ENCODE measurements at places on chromosomes 13 and 19.

- DNase-seq = peak; percentile 83
Measured at GRCh38 chr19:55632463-55632834, 8.1 kb upstream of the ZNF784 start.

- DNase-seq = no peak
Measured at GRCh38 chr19:35502751-35503150, 10.7 kb downstream of the DMKN start.

DNA sequence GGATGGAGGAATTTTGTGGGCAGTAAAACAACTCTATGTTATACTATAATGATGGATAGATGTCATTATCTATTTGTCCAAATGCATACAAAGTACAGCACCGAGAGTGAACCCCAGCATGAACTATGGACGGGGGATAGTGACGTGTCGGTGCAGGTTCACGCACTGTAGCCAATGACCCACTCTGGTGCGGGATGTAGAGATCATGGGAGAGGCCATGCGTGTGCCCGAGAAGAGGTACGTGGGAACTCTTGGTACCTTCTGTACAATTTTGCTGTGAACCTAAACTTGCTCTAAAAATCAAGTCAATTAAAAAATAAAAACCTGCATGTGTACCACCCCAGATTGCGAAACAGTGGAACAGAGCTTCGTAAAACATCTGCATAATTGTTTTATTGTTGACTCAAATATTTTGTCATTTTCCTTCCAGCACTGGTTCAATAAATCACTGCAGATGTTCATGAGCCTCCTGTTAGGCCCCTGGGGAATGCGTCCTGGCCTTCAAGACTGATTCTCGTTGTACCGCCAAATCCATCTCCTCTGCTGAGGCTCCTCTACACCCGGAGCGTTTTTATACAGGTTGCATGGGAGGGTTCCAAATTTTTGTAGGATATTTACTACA is 30.9 kb downstream of the COL4A1 start:
- no peak for DNase-seq

GRCh38 chr13:40145139-40145538 is 489.7 kb downstream of the COG6 start:
- DNase-seq = no peak

DNA sequence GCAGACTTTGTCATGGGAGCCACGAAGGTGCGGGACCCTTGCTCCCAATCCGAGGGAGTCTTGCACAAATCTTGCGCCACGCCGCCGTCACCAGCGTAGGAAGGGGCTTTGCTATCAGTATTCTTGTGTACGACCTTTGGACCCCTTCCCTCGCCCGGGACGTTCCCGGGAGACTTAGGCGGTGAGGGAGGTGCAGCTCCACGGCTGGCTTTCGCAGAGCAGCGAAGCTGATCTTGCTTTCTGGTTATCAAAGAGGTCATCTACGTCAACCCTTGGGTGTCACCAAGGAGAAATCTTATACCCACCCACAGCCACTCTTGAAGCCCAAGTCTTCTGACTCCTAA is 583 bp downstream of the TECR start:
- no peak for DNase-seq

DNA sequence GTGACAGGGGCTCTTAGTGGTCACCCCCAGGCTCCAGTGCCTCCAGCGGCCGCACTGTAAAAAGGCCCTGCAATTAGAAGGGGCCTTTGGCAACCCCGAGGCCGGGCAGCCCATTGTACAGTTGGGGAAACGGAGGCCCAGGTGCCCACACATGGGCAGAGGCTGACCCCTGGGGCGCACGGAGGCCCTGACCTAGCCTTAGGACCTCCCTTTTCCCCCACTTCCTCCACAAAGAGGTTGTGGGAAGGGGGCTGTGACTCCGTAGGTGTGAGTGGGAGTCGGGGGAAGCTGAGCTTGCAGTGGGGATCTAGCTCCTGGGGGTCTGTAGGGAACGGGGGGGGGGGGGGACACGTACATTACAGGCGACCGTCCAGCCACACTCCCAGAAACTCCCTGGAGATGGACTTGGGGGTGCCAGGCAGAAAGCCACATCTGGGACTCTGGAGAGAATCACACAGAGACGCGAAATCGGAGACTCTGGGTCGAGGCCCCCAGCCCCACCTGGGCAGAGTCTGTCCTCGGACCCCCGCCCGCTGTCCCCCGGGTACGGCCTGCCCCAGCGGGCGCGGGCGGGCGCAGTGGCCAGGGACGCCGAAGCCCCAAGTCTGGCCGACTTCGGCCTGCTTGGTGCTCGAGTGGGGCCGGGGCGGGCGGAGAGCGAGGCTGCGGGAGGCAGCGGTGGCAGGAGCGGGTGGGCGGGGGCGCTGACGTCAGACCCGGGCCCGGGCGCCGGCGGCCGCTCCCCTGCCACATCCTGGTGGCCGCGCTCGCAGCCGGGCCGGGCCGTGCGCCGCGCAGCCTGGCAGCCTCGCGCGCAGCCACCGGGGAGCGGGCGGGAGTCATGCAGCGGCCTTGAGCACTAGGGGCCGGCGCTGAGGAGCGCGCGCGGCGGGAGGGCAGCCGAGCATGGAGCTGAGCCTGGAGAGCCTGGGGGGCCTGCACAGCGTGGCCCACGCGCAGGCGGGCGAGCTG is at the start of gene ONECUT3:
Gene ONECUT3, plus strand, starts transcription at position 750 of the 972 bp plus-strand sequence. Its CDS starts 157 bp downstream, at position 907.
- no peak for DNase-seq

GRCh38 chr13:35995136-35995535 is 136.0 kb downstream of the DCLK1 start:
- DNase-seq = no peak

DNA sequence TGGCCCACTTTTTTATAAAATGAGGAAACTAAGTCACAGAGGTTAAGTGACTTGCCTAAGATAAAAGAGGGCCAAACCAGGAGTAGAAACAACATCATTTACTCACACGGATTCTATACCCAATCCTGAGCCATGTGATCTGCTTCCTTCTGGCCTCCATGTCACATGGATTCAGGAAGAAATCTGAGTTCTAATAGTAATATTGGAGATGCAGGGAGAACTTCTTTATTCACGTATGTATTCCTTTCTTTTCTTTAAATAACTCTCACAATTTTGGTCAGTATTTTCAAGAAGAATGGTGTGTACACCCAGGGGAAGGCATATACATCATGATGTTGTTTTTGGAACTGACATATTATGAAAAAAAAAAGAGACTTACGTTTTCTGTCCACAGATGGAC is 1.8 kb downstream of the POSTN start:
- DNase-seq = no peak

DNA sequence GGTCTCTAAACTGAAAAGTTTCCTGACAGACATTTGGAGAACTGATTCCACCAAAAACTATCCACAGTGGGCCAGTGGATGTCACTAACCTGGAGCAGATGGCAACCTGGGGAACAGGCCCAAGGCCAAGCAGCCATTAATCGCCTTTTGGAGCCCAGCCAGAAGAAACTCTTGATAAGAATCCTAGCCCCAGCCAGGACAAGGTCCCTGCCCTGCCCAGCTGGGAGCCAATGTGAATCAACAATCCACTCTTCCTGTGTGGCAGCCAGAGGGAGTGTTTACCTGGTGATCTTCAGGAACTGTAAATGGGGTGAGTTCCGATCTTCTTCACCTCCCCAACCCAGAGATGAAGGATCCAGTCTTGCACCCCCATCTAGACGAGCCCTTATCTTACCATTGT is 14.5 kb upstream of the IGSF23 start:
- DNase-seq = no peak

- no peak for DNase-seq
Measured at GRCh38 chr13:97422118-97423054, 11.6 kb upstream of the RAP2A start.

DNA sequence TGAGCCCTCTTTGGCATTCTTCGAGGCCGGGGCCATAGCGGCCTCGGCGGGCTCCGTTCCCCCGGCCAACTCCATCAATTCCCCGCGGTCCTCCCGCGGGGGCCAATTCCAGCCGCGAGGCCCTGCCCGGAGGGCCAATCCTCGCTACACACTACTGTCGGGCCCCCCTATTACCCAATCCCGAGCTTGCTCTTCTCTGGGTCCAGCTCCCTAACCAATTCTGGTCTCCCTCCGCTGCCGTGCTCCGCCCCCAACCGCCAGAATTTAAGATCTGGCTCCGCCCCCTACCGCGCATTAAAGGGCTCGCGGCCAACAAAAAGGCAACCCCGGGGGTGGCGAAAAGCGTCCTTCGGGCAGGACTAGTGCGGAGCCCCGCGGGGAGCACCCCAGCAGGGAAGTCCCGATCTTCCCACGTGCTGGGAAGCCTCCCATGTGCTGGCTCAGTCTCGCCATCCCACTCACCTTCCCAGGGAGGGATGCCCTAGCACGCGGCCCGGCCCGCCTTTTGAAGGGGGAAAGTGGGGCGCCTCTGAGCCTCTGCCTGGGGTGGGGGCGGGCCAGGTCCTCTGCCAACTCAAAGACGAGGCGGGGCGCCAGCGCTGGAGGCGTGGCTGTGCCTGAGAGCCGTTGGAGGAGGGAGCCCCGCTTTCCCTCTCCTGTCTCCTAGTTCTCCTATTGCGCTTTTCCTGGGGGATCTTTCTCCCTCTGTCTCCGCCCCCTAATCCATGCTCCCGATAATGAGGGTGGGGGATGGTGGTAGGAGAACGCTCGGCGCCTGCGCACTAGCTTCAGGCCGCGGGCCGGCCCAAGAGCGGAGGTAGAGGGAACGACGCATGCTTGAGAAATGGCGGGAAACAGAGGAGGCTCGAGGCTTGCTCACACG is 3.5 kb downstream of the LIPE start:
- peak; percentile 90 for DNase-seq

DNA sequence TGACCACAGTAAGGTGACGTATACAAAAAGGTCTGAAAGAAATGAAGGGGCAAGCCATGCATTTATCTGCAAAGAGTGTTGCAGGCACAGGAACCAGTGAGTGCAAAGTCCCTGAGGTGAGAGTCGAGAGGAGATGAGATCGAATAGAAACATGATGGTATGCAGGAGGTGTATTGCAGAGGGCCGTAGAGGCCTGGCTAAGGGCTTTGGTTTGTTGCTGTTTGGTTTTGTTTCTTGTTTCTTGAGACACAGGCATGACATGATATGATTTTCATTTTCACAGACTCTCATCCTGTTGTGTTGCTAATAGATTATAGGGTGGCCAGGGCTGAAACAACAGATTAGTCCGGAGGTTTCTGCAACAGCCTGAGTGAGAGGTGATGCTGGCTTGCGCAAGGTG is 80.4 kb downstream of the HSPH1 start:
- no peak for DNase-seq

GRCh38 chr13:40094056-40094455 is 438.6 kb downstream of the COG6 start:
- DNase-seq = no peak

- no peak for DNase-seq
Measured at GRCh38 chr19:55493052-55493644, 4.9 kb downstream of the SSC5D start.

GRCh38 chr19:43797118-43797517 is 5.1 kb downstream of the LYPD5 start:
- DNase-seq = no peak

DNA sequence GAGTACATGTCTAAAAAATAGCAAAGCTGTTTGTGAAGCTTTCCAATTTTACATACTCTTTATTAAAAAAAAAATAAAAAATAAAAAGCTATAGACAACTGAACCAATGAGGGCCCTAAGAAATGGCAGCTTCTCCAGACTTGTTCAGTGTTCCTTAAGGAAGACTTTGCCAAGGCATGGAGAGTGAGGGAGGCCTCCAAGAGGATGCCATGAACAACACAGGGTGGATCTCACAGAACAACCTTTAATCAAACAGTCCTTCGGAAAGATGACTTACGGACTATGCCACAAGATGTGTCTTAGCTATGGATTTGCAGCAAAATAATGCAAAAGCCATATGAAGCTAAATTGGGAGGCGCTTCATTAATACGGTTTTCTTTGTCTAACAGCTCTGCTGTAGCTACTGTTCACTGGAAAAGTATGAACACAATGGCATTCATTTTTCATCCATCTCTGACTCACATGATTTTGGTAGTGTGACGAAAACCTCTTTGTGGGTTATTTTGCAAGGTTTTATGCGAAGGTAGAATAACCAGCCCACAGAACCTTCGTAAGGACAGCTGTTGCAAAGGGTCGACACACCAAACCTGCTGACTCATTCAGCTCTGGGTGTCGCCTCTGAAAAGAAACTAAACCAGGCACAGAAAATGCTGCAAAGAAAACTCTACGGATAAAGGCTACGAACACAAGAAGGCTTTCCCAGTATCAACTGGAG is 27.7 kb downstream of the EFNB2 start:
- no peak for DNase-seq

DNA sequence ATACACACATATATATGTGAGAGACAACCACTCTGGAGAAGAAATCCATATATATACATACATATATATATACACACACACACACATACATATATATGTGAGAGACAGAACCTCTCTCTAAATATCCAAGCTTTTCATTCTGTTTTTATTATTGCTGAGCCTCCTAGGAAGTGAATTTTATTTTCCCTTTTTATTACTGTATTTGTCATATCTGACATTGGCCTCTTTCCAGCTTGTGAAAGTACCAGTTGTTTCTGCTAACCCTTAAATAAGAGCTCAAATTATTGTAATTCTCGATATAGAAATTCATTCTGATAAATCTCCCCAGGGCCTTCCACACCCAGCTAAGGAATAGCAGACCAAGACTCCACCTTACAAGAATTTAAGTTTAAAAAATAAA is 81.0 kb downstream of the NUFIP1 start:
- DNase-seq = no peak

DNA sequence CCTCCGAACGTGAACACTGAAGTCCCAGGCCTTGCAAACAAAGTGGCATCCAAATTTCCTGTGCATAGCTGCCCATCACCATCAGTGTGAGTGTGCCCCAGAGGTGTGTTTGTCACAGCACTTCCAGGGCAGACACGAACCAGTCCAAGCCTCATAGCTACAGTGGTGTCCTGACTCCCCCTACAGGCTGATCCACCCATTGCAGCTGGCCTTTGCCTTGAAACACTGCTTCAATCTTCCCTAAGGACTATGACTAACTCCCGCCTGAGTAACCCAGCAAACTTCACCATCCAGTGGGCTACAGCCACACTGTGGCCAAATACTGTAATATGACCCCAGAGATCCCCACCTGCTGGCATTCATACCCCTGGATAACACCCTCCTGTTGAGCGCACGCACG is 3.9 kb downstream of the ZNF266 start:
- no peak for DNase-seq

GRCh38 chr13:93409816-93410215 is 183.2 kb downstream of the GPC6 start:
- no peak for DNase-seq

DNA sequence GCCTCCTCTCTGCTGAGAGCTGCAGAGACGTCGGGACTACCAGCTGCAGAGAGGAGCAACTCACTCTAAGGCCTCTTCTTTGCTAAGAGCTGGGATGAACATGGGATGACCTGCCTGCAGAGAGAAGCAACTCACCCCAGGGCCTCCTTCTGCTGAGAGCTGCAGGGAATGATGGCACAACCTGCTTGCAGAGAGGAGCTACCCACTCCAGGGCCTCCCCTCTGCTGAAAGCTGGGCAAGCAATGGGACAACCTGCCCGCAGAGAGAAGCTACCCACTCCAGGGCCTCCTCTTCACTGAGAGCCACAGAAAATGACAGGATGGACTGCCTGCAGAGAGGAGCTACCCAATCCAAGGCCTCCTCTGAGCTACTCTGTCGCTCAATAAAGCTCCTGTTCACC is 6.9 kb upstream of the MLLT1 start:
- DNase-seq = no peak

- no peak for DNase-seq
Measured at GRCh38 chr13:94112227-94112626, 367.3 kb downstream of the DCT start.

GRCh38 chr13:21218351-21219035 is 42.0 kb downstream of the MRPL57 start:
- DNase-seq = no peak
